GM19239 (cell line): ENCODE measurements at places on chromosomes 2 and 18.

GRCh38 chr18:58866773-58867150 lies 2.1 kb downstream of the ZNF532 start:
- DNase-seq, result no peak

DNA sequence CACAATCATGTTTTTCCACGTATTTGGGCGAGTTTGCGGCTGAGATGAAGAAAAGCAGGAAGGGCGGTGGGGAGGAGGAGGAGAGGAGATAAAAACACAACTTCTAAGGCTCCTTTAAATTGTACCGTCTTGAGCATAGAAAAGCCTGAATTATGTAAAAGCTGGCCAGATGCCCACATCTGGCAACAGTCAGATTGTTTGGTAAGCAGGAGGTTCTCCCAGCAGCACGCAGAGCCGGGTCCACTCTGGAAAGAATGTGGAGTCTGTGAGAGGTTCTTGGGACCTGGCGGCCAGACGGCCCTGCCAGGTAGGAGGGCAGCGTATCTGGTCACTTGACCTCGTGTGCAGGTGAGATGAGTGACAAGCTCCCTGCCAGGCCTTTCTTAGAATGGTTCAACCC lies 215.3 kb upstream of the APCDD1 start:
- no peak for DNase-seq

DNA sequence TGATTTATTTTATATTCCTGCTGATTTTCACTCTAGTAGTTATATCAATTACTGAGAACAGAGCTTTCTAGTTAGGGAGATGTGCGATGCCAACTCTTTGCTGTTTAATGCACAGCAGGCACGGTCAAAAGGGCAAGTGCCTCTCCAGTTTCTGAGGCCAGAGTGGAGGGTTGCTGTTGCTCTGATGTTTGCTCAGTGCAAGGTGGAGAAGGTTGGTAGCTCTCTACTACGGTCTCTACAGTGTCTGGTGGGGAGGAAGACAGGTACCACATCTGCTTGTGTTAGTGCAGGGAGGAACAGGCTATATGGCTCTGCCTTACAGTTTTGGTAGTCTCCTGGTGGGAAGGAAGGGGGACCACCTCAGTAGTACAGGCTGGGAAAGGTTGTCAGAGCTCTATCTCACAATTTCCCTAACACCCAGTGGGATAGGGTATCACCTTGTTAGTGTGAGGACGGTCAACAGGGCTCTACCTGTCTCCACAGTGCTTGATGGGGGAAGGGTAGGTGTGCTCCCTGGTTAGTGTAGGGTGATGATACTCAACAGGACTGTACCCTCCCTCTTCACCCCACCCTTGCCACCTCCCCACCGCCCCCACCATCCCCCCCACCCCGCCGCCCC lies 85.9 kb downstream of the FANCL start:
- DNase-seq, result no peak

- no peak for DNase-seq
Measured at GRCh38 chr2:171341394-171342066, 92.3 kb downstream of the METTL8 start.

DNA sequence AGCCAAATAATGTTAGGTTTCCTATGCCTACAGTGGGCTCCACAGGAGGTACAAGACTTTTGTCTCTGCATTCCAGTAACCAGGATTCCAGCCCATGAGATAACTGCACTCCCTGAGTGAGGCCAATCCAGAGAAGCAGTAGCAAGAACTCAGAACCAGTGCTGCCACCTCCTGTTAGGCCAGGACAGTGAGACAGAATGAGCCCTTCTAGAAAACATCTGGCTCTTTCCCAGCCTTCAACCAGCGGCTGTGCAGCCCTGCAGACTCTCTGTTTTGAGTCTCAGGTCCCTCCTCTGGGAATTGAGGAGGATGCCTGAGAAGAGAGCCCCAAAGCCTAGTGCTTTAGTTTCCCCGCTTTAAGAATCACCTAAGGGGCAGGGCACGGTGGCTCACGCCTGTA lies 44.2 kb downstream of the ARID5A start:
- DNase-seq, result no peak

DNA sequence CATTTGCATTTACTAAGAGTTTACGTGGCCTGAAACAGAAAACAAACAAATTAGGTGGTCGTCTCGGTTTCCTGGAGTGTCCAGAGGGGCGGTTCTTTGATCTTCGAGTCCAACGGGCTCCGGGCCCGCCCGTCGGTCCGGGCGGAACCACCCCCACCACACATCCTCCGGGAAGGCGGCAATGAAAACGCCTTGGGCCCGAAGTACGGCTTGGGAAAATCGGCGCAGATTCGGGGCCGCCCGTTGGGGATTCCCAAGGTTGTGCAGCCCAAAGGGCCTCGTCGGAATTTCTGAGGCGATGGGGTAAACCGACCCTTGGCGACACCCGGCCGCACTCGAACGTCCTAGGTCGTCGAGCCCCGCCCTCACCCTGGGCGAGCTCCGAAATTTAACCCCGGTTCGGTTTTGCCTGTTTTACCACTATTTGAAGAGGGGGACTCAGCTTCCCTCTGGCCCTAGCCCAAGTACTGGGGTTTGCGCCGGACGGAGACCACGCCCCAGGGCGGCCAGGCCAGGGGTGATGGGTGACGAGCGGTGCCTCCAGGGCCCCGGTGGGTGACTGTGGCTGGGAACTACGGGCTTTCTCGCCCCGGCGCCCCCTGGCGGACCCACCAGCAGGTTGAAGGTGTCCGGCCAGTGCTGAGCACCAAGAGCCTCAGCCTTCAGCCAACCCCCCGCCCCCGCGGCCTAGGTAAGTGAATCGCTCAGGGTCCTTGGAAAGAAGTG lies 1.9 kb upstream of the CFAP53 start:
- DNase-seq, result peak; percentile 94

- DNase-seq, result no peak
Measured at GRCh38 chr2:240147911-240148587, 7.6 kb upstream of the OTOS start.

- no peak for DNase-seq
Measured at GRCh38 chr2:85551698-85552678, 9.3 kb downstream of the GGCX start.

DNA sequence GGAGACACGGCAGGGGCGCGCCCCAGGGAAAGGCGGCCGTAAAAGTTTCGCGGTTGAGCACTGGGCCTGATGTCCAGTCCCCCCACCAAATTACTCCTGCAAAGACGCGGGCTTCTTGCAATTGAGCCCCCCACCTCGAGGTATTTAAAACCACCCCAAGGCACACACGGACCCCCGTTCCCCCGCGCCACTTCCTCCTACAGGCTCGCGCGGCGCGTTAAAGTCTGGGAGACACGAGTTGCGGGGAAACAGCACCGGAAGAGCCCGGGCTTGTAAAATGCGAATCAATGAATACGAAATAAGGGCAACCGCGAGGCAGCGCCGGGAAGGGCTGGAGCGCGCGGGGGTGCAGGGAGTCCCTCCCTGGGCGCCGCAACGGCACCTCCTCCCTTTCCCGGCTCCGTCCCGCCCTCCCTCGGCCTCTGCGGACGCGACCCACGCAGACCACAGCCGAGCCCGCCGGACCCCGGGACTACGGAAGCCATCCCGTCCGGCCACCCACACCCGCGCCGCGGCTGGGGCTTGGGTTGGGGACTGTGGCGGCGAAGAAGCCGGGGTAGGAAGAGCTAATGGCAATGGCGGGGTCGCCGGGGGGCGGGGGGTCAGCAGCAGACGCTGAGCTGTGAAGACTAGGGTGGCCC lies 918 bp upstream of the NETO1 start:
- DNase-seq, result no peak

DNA sequence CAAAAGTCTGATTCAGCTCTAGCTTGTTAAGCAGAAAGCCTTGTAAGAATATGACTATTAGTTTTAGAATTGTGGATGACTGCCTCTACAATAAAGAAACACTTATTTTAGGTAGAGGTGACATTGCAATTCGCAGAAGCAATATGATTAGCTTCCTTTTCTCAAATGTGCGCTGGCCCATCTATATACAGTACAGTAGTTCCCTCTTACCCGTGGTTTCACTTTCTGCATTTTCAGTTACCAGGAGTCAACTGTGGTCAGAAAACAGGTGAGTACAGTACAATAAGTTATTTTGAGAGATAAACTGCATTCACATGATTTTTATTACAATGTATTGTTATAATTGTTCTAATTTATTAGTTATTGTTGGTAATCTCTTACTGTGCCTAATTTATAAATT lies 405.1 kb downstream of the GPD2 start:
- DNase-seq, result no peak

- no peak for DNase-seq
Measured at GRCh38 chr18:37421341-37422077, 144.1 kb downstream of the CELF4 start.

GRCh38 chr2:12066986-12067385 lies 320.6 kb downstream of the LPIN1 start:
- no peak for DNase-seq

DNA sequence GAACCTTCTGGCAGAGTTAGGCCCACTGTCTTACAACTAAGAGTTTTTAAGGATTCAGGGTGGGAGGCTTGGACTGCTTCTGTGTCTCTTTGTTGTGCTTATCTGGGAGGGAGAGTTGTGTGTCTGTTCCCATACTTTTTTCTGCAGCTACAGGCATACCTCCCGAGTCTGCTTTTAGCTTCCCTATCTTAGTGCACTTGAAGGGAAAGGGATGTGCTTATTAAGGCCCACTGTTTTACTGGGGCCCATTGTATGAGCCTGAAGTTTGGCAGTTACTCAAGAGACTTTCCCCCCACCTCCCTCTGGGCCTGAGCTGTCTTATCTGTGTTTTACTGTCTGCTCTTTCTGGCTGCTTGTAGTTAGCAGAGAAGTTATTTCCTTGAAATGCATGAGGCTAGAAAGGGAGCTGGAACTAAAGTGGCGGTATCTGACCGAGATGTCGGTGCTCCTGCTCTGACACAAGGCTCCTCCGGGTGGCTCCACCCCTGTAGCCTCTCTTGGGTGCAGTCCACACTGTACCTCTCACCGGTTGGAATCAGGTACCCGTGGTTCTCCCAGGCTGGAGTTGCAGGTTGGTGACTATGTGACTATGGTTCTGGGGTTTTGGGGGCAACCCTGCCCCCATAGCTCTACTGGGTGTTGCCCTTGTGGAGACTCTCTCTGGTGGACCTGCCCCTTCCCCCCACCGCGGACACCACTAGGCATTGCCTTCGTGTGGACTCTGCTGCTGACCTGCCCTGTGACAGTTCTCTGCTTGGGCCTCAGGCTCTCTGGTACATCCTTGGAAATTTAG lies 12.9 kb downstream of the UBR3 start:
- no peak for DNase-seq

GRCh38 chr18:5419030-5419429 lies 123.5 kb upstream of the ZBTB14 start:
- DNase-seq, result no peak

GRCh38 chr18:61669320-61669719 lies 223.5 kb downstream of the RNF152 start:
- DNase-seq, result no peak

DNA sequence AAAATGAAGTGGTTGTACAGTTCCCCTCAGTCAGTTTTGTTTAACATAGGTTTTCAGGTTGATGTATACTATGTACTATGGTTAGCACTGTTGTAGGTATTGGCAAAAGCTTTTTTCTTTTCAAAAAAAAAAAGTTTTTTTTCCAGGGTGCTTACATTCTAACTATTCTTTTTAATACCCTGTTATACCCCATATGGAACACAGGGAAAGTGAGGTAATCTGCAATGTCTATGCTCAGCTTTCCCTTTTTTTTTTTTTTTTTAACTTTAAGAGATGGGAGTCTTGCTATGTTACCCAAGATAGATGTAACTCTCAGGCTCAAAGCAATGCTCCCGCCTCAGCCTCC lies 590 bp upstream of the CCDC138 start:
- no peak for DNase-seq

DNA sequence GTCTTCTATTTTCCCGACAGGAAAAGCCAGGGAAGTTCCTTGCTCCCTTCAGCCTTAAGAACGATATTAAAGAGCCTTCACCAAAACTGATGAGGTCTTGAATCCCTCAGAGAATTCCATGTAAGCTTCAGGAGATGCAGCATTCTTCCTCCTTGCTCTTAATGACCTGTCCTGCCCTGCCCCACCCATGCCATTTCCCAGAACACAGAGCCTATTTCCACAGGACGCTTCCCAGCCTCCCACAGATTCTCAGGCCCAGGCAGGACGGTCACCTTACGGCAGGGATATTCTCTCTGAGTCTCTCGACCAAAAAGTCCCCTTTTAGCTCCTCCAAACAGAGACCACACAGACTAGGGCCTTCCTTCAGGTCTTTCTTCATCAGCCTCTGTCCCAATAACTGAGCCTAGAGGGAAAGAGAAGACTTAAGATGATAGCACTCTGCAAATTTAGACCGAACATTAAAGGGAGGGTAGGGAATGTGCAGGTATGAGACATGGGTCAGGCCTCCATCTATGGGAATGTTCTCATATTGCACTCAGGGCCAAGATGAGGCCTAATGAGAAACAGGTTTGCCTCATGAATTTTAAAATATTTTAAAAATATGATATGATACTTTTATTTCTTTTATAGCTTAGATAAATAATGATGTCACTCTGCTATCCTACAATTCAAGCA lies 62.1 kb downstream of the COBLL1 start:
- no peak for DNase-seq

- DNase-seq, result no peak
Measured at GRCh38 chr2:240289701-240290431, 145.6 kb upstream of the GPC1 start.

DNA sequence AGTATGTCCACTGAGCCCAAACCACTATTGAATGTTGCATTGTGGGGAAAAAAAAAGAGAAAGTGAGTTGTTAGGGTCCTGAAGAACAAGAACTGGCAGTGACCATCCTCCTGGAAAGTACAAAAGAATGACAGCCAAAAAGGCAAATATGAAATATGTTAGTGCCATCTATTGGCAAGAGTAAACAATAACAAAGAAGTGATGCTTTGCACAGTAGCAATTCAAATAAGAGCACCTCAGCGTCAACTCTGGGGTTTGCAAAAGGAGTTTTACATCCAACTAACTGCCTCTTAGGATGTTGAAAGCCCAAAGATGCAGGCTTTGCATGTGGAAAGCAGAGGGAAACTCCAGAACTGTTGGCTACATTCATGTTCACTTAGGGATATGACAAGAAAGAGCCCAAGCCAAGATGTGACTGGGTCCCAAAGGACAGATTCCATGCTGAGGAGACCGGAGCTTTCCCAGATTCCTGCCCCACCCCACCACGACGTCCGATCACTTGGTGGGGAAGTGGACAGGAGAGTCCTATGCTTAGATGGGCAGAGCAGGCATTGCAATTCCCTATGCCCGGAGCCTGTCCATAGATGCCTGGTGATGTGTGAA lies 15.6 kb downstream of the TRABD2A start:
- no peak for DNase-seq
